Stimulated activated CD8-positive, alpha-beta memory T cell treated with anti-CD3 and anti-CD28 coated beads, Interleukin-7, amount 100 ng/mL, for 1 hour (primary cell): ENCODE measurements at places on chromosomes 6 and 20.

DNA sequence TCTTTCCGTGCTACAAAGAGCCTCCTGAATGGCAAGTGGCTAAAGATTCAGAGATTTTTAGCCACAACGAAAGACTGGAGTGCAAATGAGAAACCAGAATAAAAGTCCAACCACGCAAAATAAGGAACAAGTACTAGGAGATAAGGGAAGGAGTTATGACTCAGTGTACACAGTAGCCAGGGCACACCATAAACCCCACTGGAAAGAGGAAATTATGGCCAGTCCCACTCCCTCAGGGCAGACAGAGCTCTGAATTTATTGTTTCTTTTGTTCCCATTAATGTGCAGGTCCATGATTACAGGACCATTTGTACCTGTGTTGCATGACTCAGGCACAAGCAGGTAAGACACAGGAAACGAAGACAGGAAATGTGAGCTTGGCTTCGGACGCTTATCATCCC, 150.3 kb upstream of the PREP start:
- no peak for DNase-seq

GRCh38 chr20:31716818-31717477, 5.7 kb downstream of the BCL2L1 start:
- no peak for DNase-seq

DNA sequence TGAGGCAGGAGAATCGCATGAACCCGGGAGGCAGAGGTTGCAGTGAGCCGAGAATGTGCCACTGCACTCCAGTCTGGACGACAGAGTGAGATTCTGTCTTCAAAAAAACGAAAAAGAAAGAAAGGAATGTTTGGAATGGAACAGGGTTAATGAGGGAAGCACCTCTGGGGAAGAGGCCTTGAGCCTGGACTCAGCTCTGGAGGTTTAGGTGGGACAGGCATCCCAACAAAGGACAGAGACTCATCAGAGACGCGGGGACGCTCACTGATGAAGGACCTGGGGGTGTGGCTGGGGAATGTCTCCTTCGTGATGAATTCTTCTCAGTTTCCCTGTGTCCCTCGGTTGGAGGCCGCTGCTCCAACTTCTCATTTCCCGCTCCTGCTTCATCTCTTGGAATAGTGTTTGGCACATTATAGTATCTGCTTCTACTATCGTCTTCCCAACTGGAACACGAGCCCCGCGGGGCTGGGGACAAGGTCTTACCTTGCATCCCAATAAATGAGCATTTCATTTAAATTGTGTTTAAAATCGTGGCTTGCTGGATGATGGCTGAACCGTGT, 27.6 kb downstream of the KIF25 start:
- no peak for DNase-seq

DNA sequence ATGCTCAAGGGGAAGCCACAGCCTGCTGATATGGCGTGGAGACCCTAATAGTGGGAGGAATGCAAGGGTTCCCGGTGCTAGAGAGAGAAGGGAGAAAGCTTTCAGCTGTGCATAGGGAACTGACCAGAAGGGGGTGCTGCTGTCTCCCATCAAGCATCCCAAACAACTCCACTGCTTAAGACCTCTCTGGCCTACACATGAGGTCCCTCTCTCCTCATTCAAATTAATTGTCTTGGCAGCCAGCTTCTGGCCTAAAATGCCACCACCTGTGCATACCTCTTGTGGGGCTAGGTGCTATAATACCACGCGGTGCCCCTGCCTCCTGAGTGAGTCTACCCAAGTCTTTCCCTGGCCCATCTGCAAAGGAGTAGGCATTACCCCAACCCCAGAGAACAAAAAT, 14.5 kb downstream of the ADISSP start:
- peak; percentile 43 for DNase-seq

DNA sequence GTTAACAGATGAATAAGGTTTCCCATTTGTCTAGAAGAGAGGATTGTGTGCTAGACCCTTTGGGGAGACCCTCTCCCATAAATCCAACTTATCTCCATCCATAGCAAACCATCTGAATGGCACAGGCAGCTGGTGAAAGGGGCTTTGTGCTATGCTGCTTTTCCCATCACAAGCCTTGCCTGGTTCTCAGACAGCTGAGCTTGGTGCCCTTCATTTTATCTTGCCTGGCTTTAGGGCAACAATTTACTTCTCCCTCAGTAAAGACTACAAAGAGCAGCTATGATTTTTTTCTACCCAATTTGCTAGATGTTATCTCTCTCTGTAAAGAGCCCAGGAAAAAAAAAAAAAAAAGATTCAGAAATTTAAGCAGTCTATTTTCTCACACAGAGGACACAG, 117.0 kb upstream of the COL21A1 start:
- DNase-seq: no peak

DNA sequence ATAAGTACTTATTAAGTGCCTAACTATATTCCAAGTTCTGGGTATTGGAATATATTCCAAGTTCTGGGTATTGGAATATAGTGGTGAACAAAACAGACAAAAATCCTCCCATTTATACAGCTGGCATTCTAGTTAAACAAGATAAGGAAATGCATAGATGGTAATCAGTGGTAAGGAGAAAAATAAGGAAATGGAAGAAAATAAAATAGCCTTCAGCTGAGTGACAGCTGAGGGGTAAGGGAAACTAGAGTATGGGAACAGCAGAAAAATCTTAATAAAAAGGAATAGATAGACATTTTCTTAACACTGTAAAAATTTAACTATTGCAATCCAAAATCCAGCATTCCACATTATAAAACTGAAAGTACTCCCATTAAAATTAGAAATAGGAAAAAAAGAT, 17.2 kb upstream of the WFDC10A start:
- DNase-seq: no peak

DNA sequence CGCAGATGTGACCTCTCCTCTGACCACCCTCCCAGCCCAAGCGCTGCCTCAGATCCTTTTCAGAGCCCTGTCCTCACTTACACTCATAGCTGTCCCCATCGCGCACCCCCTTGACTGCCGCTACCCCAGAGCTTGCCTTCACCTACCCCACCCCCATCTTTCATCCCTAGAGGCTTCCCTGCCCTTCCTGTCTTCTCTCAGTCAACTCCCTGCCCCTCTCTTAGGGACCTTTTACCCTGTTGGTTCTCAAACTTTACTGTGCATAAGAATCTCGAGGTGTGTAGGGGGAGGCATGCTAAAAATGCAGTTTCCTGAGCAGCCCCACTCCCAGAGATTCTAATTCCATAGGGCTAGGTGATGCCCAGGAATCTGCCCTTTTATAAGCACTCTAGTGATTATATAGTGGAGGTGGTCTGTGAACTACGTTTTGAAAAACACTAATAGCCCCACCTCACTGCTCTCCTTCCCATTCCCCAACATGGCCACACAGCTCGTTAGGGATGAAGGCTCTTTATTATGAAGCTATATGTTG, 725 bp downstream of the TM9SF4 start:
- no peak for DNase-seq

GRCh38 chr6:85669735-85670194, 27.1 kb upstream of the SYNCRIP start:
- no peak for DNase-seq

DNA sequence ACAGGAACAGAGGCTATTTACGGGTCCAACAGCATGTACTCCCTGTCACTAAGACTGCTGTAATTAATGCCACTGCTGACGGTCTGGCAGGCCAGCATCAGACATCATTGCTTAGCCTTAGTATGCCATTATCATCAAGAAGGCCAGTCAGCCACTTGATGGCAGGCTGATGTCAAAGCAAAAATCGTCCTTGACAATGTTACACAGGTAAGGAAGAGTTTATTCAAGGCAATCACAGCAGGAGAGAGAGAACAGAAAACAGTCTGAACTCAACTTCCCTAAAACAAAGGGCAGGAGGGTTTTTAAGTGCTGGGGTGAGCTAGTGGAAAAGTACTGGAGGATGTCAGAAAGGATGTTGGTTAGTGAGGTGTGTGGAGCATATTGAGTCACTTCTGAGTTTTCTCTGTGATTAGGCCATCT, 25.1 kb downstream of the FKBP1C start:
- DNase-seq: no peak

DNA sequence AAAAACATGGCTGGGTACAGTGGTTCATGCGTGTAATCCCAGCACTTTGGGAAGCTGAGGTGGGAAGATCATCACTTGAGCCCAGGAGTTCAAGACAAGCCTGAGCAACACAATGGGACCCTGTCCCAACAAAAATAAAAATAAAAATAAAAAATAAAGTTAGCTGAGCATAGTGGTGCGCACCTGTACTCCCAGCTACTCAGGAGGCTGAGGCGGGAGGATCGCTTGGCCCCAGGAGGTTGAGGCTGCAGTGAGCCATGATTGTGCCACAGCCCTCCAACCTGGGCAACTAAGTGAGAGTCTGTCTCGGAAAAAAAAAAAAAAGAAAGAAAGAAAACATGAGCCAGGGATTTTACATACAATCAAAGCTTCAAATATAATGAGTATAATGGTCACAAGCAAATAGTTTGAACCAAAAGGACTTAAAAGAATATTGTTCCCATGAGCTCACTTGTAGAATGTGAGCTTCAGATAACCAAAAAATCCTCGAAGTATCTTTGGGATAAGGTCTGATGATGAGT, 31.1 kb downstream of the RANBP9 start:
- no peak for DNase-seq

DNA sequence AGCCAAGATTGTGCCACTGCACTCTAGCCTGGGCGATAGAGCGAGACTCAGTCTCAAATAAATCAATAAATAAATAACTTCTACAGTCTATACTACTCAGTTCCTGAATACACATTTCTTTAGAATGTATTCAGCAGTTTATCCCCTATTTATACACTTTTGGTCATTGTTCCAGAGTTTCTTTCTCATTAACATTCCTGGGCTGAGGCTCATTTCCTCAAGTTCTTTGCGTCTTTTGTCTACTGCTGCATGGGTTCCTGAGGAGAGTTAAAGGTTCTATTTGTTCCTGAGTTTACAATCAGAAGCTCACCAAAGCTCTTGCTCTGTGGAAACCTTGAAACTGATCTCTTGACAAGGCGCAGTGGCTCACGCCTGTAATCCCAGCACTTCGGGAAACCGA, 37.7 kb upstream of the SASH1 start:
- no peak for DNase-seq

- DNase-seq: no peak
Measured at GRCh38 chr20:20495729-20496503, 128.0 kb downstream of the INSM1 start.

DNA sequence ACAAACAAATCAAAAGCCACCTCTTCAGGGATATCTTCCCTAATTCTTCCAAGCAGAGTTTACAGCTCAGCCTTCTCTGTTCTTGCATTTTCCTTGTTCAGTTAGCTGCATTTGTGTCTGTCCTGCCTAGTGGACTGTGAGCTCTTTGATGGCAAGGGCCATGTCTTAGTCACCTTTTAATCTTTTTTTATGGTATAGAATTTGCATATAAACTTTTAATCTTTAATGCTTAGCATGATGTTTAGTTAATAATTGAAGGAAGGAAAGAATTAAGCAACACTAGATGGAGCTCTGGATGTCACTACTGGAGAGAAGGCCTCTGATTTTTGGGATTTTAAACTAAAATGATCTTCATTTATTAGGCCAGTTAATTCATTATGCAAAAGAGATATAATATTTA, 12.1 kb downstream of the PPP2R5D start:
- DNase-seq: no peak

GRCh38 chr6:142942805-142943227, 2.2 kb downstream of the HIVEP2 start:
- no peak for DNase-seq

GRCh38 chr6:78850621-78851020, 16.7 kb upstream of the IRAK1BP1 start:
- no peak for DNase-seq

DNA sequence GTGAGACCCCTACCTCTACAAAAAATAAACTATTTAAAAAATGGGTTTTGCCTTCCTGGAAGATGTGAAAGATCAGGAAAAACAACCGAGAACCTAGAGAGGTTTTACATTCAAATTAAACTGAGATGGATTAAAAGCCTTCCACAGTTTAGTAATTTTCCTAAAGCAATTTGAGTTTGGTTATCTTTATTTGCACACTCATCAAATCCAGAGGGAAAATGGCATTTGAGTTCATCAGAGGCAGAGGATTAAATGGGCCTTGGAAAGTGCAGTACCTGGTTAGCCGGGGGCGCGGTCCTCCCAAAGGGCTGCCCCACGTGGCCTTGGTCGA, 157.0 kb upstream of the INSM1 start:
- DNase-seq: no peak

DNA sequence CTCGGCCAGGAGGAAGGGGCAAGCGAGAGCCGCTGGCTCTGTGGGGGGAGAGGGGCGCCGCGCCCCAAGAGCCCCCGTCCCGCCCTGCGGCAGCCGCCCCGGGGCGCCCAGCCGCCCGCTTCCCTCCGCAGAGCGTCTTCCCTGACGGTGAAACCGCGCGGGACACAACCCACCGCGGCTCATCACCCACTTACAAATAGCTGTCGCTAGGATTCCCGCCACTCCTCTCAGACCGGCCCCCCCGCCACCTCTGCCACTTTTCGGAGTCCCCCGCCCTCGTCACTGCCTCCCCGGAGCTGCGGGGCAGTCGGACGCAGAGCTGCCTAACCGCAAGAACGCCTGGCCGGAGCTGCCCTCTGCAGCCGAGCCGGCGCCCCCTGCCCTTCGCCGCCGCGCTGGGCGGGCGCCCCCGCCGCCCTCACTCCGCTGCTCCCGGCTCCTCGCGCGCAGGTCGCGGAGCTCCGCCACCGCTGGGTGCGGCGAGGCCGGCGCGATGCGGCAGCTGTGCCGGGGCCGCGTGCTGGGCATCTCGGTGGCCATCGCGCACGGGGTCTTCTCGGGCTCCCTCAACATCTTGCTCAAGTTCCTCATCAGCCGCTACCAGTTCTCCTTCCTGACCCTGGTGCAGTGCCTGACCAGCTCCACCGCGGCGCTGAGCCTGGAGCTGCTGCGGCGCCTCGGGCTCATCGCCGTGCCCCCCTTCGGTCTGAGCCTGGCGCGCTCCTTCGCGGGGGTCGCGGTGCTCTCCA, at the start of gene SLC35D3:
Gene SLC35D3, plus strand, starts transcription at position 366 of the 749 bp plus-strand sequence. Its CDS starts 128 bp downstream, at position 494.
- DNase-seq: no peak

- DNase-seq: no peak
Measured at GRCh38 chr6:6640926-6641325, 52.4 kb downstream of the LY86 start.

DNA sequence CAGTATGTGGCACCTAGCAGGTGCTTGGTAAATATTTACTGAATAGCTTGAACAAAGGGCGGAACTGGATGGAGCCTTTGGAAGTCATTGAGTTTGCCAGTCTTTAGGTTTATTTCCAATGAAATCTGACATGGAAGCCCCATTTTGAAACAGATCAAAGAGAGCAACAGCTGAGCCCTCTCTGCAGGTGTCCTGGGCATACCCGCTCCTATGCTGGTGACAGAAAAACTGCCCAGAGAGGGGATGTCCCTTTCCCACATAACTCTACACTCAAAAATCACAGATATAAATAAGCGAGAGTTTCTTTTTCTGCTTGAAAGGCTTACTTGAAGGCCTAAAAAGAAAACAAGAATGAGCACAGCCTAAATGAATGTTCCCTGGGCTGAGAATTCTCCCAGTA, 53.0 kb upstream of the RALY start:
- DNase-seq: no peak

DNA sequence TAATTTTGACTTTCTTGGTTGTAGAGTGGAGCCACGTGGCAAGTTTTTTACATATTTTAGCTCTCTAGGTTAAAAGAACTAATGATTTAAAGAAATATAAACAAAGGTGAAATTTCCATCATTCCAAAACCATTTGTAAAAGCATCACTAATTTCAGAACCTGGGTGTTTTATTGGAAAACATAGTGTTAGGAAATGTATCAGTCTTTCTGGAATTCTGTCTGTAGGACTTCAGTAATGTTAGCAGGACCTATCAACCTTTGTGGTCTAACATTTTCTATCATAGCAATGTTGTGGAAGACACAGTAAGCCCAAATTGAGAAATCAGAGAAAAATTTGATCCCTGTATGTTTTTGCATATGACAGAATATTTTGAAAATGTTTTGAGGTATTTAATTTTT, 28.3 kb downstream of the L3MBTL3 start:
- DNase-seq: no peak
